Upper lobe of left lung (tissue), 6 donors: ENCODE measurements at places on chromosomes 16 and 17. TPM values are rescaled to one million over a fixed set of nuclear protein-coding genes. Genes with fewer than 3 reads are reported as not detected.

The SLC12A3 gene
- not detected for total RNA-seq

GRCh38 chr17:37824534-37825485, 80.0 kb upstream of the HNF1B start:
- H3K27ac ChIP-seq = no peak overlapping the region
- no peak overlapping the region for H3K4me3 ChIP-seq
- no peak for DNase-seq
- H3K36me3 ChIP-seq = no peaks in the 10 kb centered on the region
- no peaks in the 10 kb centered on the region for H3K4me1 ChIP-seq
- H3K27me3 ChIP-seq = no peaks in the 10 kb centered on the region

The CCT6B gene
- total RNA-seq = 0.67 TPM

DNA sequence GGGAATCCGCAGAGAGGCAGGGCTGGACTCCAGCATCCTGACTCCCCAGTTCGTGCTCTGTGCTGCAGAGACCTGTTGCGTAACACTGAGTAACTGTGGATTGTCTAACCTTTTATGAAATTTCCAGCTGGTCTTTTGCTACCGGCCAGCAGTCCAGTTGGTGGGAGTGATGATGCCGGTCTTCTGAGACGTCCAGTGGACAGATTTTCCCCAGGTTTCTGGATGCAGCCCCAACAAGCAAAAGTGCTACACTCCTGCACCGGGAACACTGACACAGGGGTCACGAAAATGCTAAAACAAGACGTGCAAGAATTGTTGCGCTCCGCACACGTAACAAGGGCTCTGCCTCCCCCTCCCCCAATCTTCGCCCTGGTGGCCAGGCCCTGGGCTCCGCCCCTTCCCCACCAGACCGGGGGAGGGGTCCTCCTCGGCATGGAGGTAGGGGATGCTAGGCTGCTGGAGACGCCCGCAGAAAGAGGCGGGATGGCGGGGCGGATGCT, 701 bp upstream of the MRC2 start:
- peaks cover 34% of the 10 kb centered on the region for H3K4me1 ChIP-seq
- H3K36me3 ChIP-seq = no peaks in the 10 kb centered on the region
- H3K27ac ChIP-seq = peak overlapping the region; percentile 85
- H3K27me3 ChIP-seq = no peaks in the 10 kb centered on the region
- peak overlapping the region; percentile 64 for H3K4me3 ChIP-seq
- no peak for DNase-seq

The LPO gene
- not detected for total RNA-seq

DNA sequence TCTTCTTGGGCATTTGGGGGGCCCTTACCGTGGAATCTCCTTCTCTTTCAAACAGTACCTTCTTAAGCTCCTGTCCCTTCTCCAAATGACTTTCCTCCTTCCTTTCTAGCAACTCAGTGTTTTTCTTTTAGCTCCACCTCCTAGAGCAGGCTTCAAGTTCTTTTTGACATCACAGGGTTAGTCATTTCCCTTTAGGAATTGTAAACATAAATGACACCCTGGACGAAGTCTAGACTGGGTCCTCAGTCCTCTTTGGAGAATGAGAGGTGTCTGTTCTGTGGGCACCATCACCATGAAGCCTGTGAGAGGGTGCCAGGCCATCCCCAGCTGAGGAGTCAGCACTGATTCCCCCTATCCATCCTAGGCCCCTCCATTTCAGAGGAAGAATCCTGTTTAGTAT, 94.7 kb downstream of the SALL1 start:
- H3K4me3 ChIP-seq = no peak overlapping the region
- DNase-seq = no peak
- no peak overlapping the region for H3K27ac ChIP-seq
- no peaks in the 10 kb centered on the region for H3K27me3 ChIP-seq

DNA sequence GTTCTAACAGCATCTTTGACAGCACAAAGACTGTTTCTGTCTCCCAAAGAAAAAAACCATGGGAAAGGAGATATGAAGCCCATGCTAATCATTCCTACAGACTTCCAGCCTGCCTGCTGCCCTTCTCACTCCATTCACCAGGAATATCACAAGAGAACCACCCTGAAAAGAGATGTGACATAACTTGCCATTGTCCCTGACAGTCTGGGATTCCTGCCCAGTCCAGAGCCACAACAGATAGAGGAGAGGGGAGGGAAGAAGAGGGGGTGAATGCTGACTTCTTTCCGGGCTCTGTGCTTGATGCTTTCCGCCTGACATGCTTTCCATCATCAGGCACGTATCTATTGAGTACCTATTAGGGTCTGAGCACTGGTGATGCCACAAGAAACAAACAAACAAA, 31.6 kb upstream of the ASIC2 start:
- H3K27me3 ChIP-seq = no peaks in the 10 kb centered on the region
- H3K4me3 ChIP-seq = no peak overlapping the region
- no peak overlapping the region for H3K27ac ChIP-seq
- H3K4me1 ChIP-seq = no peaks in the 10 kb centered on the region
- no peaks in the 10 kb centered on the region for H3K36me3 ChIP-seq
- DNase-seq = no peak

DNA sequence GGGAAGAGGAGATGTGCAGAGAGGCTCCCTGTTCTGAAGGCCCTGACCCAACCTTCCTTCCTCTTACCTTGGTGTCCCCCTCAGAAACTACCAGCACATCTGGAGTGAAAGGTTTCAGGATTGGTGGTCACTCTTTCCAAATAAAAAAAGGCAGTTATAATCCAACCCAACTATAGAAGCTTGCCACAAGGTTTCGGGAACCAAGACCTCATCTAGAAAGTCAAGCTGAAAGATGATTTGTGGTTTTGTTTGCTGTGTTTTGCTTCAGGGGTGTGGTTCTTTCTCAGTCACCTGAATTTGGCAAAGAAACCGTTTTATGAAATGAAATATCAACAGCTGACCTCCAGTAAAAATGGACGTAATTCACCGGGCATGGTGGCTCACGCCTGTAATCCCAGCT, 19.3 kb downstream of the SHMT1 start:
- H3K4me3 ChIP-seq = no peak overlapping the region
- no peaks in the 10 kb centered on the region for H3K4me1 ChIP-seq
- H3K27me3 ChIP-seq = no peaks in the 10 kb centered on the region
- DNase-seq = no peak

The MEIOB gene
- not detected for total RNA-seq

- H3K4me3 ChIP-seq = no peak overlapping the region
- no peak for DNase-seq
- no peaks in the 10 kb centered on the region for H3K36me3 ChIP-seq
- H3K27ac ChIP-seq = no peak overlapping the region
Observed at GRCh38 chr17:72457712-72458111, 336.9 kb downstream of the SOX9 start.

The RNF112 gene
- 0.69 TPM for total RNA-seq

The CSH2 gene
- total RNA-seq = not detected

DNA sequence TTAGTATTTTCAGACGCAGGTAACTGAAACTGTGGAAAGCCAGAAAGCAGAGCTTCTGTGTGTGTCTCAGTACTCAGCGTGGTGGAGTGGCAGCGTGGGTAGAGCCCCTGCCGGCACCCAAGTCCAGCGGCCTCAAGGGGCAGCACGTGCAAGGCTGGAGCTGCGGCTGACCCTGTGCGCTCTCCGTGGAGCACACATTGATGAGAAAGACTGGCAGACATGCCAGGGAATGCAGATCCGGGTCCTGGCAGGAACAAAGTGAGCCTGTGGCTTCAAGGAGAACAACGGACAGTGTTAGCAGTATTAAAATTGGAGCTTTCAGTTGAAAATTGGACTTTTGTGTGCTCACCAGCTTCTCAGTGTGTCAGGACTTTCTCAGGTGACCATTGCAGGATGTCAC, 23.3 kb downstream of the ZC3H18 start:
- DNase-seq = no peak
- H3K27ac ChIP-seq = no peak overlapping the region
- H3K4me3 ChIP-seq = no peak overlapping the region
- no peaks in the 10 kb centered on the region for H3K27me3 ChIP-seq

DNA sequence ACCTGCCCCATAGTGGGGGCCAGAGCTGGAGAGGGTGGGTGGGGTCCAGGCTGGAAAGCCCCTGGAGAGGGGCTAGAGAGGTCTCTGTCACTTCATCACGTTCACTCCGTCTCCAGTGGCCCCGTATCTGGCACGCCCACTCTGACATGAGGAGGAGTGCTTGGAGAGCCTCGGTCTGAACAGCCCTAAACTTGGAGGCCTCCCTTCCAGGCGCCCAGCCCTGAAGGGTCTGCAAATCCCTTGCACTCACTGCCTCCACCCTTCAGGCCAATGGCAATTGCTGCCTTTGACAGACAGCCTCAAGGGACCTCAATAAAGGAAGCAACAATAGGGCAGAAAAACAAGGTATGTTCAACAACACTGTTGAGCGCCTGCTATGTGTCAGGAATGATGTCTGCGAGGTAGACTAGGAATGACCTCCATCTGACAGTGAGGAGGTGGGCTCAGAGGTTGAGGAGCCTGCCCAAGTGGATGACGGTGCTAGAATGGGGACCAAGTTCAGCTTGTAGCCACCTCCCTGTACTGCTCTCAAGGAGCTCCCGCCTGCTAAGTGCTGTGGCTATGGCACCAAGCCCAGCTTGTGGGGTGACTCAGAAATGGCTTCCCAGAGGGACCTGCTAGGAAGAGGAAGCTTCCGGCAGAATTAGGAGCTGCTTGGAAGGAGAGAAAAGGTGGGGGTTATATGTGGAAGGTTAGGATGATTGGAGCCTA, 2.9 kb upstream of the EPX start:
- no peaks in the 10 kb centered on the region for H3K27me3 ChIP-seq
- H3K36me3 ChIP-seq = no peaks in the 10 kb centered on the region
- peaks cover 5% of the 10 kb centered on the region for H3K4me1 ChIP-seq
- no peak overlapping the region for H3K4me3 ChIP-seq

- no peak overlapping the region for H3K4me3 ChIP-seq
- H3K27ac ChIP-seq = no peak overlapping the region
- no peaks in the 10 kb centered on the region for H3K4me1 ChIP-seq
- no peak for DNase-seq
- H3K27me3 ChIP-seq = no peaks in the 10 kb centered on the region
Observed at GRCh38 chr16:49923411-49923810, 67.5 kb upstream of the ZNF423 start.
